ENCODE measurements at places on chromosomes 7 and 10.
A peak's percentile ranks its signal among the peaks of the same experiment; 100 is the strongest.

GRCh38 chr10:50896721-50897120 is 11.3 kb upstream of the A1CF start:
- DNase-seq = no peak

- no peak for DNase-seq
Observed at GRCh38 chr7:100621554-100621953, 9.2 kb downstream of the MOSPD3 start.

DNA sequence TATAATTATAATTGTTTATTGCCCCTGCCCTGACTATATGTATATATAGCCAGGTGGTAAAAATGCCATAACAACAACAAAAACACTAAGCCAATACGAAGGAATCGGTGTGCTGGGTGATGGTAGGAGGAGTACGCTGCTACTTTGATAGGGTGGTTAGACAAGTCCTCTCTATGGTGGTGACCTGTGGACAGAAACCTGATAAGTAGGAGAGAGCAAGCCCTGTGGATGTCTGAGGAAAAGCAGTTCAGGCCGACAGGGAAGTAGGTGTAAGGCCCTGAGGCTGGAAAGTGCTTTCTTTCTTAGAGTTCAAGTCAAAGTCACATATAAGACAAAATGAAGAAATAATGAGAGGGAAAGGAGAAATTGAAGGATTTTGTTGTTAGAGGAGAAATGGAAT is 823.8 kb upstream of the CELF2 start:
- DNase-seq = no peak

- DNase-seq = no peak
Observed at GRCh38 chr7:88111140-88111743, 108.6 kb downstream of the SRI start.

- DNase-seq = no peak
Observed at GRCh38 chr7:120413164-120413563, 140.2 kb downstream of the KCND2 start.

DNA sequence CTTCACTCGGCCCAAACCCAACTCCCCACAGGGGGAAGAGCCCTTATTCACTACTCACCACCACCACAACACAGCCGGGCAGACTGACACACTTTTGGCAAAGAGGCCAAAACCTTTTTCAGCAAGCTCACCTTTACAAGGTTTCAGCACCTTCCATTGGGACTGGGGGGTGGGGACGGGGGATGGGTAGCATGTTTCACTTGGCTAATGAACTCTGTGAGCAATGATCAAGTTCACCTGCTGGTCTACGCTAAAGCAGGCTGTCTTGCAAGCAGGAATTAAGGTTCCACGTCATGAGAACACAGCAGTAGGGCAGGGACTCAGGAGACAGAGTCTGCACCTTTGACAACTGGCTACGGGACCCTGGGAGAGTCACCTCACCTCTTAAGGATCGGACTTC is 7.0 kb downstream of the FAM53B start:
- DNase-seq = no peak

GRCh38 chr7:28853834-28854749 is 104.0 kb downstream of the TRIL start:
- peak; percentile 39 for DNase-seq

- DNase-seq = no peak
Observed at GRCh38 chr7:150400008-150400787, 21.1 kb downstream of the ZNF775 start.

- no peak for DNase-seq
Observed at GRCh38 chr10:3893901-3894563, 109.0 kb upstream of the KLF6 start.

DNA sequence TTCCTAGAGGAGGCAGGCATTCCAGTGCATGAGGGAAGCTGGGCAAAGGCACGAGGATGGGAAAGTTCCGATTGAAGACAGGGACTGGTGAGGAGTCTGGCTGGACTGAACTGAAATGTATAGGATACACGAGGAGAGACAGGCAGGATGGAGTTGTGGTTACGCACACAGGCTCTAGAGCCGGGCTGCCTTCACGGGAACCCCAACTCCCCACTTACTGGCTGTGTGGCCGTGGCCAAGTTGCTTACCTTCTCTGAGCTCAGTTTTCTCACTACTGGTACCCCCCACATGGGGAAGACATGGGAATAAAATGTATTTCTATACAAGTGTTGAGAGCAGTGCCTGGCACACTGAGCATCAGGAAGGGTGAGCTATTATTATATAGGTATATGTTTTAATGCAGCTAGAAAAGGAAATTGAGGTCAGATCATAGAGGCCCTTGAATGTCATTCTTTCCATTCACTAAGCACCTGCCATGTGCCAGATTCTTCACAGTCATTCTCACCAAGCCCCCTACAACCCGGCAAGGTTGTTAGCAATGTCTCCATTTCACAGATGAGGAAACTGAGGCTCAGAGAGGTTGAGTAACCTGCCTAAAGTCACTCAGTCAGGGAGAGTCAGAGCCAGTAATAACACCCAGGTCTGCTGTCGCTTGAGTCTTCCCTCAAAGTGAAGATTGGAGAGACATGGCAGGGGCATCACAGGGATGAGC is 9.7 kb downstream of the CHST3 start:
- DNase-seq = no peak

DNA sequence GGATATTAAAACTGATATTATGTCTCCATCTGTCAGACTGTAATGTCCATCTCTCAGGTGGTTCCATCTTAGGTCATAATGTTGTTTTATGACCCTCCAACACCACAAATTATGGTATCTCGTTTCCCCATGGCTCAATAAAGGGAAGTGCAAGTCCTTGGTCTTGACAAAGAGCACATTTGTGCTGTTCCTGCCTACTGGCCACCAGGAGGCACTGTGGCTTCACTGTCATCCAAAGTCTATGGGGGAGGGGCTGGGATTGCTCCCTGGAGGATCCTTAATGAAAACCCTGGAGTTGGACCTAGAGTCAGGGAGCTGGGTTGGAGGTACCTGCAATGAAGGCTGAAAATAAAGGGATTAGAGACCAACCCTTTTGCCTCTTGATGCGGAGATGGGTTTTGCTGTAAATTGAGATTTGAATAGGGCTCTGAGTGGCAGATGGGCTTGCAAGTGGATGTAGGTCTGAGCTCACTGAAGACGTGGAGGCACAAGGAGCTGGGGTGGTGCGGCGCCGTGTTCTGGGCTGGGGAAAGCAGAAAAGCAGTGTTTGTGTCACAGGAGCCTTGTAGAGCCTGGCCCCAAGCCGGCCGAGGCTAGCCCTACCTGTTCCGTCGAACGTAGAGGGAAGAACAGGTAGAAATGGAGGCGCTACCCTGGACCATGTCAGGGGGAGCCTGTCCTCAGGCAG is 180.5 kb upstream of the PRSS58 start:
- DNase-seq = no peak

DNA sequence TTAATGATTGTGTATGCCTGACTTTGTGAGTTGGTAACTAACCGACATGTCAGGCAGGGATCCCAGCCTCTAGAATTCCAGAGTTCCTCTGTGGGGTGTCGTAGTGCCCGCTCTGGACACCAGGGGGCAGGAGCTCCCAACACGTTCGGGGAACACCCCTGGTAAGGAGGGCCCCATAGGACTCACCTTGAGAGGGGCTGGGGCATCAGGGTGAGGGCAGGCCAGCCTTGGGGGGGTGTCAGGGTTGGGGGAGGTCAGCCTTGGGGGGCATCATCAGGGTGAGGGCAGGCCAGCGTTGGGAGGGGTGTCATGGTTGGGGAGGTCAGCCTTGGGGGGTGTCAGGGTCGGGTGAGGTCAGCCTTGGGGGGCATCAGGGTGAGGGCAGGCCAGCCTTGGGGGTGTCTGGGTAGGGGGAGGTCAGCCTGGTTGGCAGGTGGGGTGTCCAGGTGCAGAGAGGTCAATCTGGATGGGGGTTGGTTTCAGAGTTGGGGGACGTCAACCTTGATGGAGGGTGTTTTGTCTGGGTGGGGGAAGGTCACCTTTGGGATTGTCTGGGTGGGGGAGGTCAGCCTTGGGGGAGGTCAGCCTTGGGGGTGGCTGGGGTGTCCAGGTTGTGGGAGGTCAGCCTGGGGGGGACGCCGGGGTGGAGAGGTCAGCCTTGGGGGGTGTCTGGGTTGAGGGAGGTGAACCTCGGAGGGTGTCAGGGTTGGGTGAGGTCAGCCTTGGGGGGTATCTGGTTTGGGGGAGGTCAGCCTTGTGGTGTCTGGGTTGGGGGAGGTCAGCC is 45.6 kb upstream of the SUN1 start:
- peak; percentile 66 for DNase-seq

DNA sequence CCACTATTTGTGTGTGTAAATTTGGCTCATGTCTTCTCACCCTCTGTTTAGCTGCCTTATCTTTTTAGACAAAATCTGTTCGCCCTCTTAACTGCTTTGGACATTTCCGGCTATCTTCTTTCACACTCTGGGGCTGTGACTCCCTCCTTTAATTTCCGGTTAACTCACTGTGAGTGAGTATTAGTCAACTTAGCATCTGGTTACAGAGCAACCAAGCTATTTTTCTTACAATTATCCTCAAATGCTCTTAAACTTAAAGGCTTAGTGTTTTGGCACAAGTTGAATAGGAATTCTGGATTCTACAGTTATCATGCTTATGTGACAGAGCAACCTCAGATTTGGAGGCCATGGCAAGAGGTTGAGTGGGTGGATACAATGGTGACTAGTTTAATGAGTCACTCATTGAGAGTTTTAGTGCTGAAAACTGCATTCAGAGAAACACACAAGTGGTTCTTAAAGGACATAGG is 177.6 kb upstream of the SEMA3A start:
- no peak for DNase-seq

- DNase-seq = no peak
Observed at GRCh38 chr7:38524786-38525185, 106.4 kb downstream of the AMPH start.

- no peak for DNase-seq
Observed at GRCh38 chr10:28411648-28412047, 108.8 kb upstream of the MPP7 start.

DNA sequence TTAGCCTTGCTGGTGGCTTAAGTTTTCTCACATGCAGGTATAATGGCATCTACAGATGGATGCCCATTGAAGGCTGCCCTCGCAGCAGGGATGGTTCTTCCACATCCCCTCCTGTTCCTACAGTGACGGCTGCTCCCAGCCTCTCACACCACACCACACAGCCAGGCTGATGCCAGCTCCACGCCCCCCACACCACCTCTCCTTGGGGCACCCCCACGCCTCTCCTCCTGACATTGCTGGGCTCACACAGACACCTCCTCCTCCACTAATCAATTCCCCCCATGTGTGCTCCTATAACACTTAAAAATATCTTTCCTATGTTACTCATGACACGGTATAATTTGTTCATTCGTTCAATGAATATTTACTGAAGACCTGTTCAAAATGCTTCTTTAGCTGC is 244.0 kb downstream of the WDR37 start:
- DNase-seq = no peak

DNA sequence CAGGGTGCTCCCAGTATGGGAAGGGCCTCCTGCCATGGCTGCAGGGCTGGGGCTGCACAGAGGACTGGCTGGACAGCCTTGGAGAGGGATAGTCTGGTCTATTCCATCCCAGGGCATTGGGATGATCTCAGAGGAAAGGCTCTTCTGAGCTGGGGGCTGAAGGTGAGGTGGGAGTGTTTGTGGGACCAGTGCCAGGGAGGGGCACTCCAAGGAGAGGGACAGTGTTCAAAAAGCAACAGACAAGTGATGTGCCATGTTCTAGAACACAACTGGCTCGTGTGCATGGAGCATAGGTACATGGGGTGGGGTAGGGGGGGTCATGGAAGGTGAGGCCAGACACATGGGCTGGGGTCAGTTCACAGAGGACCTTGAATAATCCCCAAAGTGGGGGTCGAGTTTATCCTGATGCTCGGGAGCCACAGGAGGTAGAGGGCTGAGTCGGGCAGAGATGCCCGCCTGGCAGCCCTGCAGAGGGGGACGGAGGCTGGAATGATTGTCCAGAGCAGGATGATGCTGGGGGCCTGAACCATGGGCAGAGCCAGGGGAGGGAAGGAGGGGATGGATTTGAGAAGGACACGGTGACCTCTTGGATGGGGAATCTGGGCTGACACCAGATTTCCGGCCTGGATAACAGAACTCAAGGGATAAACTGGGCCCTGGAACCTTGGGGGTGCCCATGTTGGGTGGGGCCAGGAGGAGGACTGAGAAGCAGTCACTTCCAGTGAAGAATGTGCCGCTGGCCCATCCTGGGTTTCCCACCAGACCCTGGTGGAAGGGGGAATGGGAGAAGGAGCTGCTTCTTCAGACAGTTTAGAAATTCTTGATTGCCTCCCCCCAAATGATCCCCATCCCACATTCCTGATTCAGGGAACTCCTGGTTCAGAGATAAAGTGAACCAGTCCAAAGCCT is 50.4 kb downstream of the NEURL1 start:
- DNase-seq = no peak

DNA sequence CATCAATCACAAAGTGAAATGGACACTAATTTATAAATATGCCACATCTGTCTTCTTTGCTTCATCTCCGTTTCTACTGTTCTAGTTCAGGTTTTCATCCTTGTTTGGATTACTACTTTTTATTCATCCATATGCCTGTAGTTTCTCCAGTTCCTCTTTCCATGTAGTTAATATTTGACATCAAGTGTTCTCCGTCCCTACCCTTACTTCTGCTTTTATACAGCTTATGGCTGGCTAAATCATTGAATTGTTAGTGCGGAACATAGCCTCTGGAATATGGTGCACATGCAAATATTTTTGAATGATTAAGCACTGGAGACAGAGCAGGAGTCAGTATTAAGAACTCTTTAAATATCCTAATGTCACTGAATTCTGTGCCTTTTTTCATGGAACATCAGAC is 230.0 kb upstream of the PPP1R3A start:
- no peak for DNase-seq

- peak; percentile 43 for DNase-seq
Observed at GRCh38 chr10:13440185-13441061, 88.4 kb downstream of the BEND7 start.

DNA sequence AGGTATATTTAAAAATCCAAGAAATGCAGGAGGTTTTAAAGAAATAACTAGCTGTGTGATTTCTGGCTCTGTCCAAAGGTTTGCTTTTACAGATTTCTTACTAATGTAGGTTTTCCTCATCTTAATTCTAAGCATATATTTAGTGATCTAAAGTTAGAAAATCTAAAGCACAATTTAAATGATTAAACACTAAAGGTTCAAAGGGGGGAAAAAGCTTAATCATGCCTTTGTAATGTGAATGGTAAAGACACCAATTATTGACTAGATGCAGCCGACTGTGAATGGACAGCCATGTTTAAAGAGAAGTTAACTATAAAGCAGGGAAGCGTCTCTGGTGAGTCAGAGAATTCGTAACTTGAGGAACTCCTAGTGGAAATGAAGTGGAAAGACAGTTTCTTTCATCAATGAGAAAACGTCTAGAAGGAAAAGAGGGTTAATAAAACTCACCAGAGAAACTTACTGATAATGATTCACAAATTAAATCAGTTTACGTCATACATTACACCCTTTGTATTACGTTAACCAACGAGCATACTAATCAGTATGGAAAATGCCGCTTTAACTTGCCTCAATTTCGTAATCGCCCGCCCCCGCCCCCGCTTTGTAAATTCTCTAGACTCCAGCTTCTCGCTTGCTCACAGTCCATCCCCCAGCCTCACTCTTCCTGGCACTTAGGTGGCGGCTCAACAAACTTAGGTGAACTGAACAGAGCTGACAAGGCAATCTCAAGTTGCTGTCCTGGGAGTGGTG is 1.1 kb upstream of the HBP1 start:
- peak; percentile 64 for DNase-seq
